Activated gamma-delta T cell treated with Interleukin-2 at 50 U/mL for 16 hours (primary cell): ENCODE measurements at places on chromosomes 3 and 15.

DNA sequence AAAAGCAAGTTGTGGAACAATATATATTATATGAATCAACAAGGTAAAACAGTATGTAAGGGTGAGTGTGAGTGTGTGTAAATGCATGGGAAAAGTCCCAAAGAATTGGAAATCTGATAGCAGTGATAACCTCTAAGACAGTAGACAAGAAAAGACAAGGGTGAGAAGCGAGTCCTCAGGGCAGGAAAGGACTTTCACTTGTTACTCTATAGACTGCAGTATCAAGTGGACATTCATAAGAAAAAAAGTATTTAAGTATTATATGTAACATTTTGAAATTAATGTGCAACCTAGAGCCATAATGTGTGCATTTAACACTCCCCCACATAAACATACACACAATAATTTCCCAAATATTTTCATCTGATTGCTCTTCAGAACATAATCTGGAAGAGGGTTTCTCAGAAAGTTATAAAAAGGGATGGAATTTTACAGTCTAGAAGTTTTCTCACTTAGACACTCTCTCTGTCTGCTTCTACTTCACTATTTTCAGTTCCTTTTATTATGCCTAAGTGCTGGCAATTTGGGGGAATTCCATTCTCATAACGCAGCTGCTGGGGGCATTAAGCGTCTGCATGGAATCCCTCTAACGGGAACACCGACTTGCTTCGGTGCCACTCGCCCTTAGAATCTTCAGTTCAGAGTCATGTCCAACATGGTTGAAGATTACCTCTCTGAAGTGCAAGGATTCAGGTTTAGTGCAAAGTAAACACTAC lies 50.0 kb upstream of the CDIN1 start:
- no peak for DNase-seq

GRCh38 chr3:193947596-193947995 lies 188.4 kb upstream of the HES1 start:
- DNase-seq, result no peak

- no peak for DNase-seq
These were observed 43.9 kb downstream of the SH3BP5 start for GRCh38 chr3:15288331-15289035.

- DNase-seq, result no peak
These were observed 2.5 kb downstream of the AMOTL2 start for GRCh38 chr3:134371542-134372324.

GRCh38 chr3:69541711-69542088 lies 155.8 kb upstream of the FRMD4B start:
- DNase-seq, result no peak

DNA sequence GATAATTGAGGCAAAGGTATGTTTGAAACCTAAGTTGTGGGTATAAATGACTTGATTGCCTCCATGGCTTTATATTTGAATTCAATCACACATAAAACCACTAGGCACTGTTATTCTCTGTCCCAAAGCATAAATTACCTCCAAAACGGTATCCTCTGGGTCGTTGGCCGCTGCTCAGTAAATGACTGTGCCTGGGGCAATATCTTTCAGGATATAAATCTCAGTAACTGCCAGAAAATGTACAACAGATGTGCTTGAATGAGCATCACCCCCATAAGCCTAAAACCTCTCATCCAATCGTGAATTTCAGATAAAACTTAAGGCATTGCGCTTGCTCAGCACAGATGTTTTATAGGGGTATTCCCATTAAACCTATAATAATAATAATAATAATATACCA lies 19.0 kb upstream of the C3orf49 start:
- DNase-seq, result no peak

- DNase-seq, result no peak
These were observed 29.6 kb upstream of the CSTA start for GRCh38 chr3:122295266-122296062.

DNA sequence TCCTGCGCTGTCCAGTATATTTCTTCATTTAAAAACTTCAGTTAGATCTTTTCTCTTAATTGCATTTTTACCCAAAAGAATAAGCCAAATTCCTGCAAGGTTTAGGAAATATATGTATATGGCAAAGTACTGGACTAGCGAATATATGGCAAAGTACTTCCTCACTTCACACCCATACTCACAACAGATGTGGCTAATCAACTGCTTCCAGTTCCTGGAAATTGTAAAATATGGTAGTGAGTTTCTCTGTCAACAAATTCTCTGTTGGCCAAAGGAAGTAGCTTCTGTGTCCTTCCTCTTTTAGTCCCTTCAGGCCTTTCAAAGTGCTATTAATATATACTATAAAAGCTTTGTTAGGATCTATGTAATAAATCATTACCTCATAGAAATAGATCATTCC lies 22.0 kb downstream of the GPR15 start:
- DNase-seq, result no peak

- DNase-seq, result no peak
These were observed 96.2 kb upstream of the ARHGEF26 start for GRCh38 chr3:154025007-154025406.

- no peak for DNase-seq
These were observed 120.6 kb downstream of the CPNE4 start for GRCh38 chr3:131914090-131914691.

DNA sequence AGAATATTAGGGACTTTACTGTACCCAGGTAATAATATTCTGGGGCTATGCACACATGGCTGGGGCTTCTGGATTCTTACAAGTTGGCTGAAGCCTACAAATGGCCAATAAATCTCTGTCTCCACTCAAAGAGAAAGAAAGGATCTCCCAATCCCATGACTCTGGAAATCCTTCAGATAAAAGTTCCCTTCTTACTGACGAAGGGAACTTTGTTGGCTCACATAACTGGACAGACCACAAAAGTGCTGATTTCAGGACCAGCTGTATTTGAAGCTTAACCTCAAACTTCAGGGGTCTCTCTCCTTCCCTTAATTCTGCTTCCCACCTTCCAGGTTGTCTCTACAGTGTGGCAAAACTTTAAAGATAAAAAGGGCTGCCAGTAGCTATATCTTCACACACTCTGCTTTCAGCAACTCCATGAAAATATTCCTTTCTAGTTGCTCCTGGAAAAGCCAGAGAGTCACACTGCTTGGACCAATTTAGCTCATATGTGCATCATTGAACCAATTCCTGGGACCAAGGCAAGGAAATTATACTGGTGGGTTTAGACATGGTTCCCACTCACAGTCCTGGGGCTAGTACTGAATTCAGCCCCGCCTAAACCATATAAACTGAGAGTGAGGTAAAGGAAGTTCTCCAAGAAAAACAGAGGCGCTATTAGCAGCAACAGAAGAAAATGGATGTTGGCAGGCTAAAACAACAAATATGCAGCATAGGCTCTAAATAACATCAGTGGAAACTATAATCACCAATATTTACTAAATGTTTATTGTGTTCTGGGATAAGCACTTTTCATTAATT lies 290.0 kb upstream of the GADL1 start:
- DNase-seq, result no peak

DNA sequence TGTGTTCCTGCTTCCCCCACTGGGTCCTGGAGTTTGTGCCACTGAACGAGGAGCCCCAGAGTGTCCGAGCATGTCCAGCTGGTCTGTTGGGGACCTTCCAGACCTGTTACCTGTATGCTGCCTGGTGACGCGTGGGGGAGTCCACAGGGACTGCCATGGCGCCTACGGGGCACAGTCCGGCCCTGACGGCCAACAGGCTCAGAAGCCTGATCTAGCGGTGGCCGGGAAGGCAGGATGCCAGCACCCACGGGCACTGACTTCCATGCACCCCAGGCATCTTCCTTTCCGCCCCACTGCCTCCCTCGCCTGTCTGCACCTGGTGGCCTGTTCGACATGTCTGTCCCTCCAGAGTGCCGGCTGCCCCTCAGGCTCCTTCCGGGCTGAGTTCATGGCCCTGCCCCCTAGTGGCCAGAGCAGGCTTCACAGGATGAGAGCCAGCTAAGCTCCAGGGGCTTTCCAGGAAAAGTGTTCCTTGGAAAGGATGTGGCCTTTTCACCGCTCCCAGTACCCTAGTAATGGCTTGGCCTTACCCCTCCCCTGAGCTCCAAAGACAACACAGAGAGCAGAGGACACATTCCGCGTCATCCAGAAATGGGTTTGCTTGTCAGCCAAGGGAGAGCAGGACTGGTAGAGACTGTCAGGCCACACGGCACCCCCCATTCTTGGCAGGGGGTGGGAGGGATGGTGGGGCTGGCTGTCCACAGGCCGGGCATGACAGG lies 35.7 kb downstream of the NGRN start:
- peak; percentile 56 for DNase-seq

DNA sequence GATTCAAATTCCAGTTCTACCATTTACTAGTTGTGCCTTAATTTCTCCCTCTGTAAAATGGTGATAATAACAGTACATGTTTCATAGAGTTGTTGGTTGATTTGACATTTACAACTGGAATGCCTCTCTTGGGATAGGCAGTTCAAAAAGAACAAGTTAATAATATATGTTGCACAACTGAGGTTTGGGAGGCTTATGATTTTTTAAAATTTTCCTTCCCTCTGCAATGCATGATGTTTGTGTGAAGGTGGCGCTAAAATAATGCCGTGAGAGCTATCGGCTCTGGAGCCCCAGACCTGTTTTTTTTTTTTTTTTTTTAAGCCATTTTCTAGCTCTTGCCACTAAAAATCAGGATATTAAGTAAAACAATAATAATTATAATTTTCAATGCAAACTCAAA lies 18.6 kb downstream of the DNAJB11 start:
- DNase-seq, result no peak

DNA sequence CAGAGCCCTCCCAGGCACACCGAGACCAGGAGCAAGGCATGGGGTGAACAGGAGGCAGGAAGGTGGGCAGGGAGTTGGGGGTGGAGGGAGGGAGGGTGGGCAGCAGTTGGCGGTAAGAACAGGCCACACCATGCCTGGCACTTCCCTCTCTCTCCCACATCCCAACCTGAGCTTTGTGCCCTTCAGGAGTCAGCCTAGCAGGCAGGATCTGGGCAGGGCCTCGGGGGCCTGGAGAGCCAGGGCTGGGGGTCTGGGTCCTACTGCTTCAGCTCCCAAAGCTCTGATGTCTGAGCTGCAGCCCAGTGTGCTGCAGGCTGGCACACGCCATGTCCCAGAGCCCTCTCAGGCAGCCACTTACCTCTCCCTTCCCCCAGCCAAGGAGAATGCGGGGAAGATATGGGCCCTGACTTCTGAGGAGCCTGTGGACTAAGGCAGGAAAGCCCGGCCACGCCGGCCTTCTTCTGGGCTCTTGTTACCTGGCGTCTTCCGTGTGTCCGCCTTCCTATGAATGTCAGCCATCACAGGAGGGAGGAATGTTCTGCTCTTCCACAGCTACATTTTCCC lies 2.9 kb upstream of the MYL3 start:
- DNase-seq, result no peak

DNA sequence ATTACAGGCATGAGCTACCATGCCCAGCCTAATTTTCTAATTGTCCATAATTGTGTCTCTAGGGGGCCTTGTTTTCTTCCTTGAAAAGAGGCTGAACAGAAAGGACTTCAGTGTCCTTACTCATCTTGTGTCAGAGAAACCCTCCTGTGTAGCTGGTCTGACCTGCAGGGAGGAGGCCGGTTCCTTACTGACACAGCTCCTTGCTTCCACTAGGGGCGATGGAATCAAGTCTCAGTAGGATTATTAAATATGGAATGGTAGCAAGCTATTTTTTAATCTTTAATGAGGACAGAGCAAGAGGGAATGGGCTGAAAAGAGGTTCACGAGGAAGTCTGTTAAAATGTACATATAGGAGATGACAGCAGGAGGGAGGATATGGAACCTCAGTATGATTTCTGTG lies 8.6 kb downstream of the LPCAT4 start:
- no peak for DNase-seq

DNA sequence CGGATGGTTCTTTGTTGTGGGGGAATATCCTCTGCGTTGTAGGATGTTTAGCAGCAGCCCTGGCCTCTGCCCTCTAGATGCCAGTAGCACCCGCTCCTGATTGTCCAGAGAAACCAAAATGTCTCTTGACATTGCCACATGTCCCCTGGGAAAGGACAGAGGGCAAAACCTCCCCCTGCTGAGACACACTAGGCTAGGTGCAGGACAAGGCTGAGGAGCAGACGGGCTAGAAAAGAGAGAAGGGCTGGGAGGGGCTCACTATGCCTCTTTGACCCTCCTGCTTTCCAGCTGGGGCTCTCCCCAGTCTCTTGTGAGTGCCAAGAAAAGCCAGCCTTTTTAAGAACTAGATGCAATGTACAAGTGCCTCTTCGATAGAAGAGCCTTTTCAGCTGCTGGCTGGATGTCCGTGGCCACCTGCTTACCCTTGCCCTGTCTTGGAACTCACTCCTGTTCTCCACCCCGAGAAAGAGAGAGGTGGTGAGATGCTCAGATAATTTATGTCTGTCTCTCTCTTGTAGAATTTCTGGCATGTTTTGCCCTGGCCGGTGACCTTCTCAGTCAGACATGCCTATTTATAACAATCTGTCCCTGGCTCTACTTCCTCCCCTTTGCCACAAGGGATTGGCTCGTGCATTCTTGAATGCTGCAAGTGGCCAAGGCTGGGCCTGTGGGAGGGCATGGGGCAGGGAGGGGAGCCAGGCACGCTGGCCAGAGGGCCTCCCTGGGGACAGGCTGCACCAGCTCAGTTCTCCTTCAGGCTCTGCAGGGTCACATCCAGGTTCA lies 142.6 kb downstream of the RPLP1 start:
- DNase-seq, result no peak

- DNase-seq, result no peak
These were observed 2.5 kb upstream of the CHD2 start for GRCh38 chr15:92897620-92898019.

GRCh38 chr3:179921500-179921899 lies 115.2 kb downstream of the PEX5L start:
- DNase-seq, result no peak

DNA sequence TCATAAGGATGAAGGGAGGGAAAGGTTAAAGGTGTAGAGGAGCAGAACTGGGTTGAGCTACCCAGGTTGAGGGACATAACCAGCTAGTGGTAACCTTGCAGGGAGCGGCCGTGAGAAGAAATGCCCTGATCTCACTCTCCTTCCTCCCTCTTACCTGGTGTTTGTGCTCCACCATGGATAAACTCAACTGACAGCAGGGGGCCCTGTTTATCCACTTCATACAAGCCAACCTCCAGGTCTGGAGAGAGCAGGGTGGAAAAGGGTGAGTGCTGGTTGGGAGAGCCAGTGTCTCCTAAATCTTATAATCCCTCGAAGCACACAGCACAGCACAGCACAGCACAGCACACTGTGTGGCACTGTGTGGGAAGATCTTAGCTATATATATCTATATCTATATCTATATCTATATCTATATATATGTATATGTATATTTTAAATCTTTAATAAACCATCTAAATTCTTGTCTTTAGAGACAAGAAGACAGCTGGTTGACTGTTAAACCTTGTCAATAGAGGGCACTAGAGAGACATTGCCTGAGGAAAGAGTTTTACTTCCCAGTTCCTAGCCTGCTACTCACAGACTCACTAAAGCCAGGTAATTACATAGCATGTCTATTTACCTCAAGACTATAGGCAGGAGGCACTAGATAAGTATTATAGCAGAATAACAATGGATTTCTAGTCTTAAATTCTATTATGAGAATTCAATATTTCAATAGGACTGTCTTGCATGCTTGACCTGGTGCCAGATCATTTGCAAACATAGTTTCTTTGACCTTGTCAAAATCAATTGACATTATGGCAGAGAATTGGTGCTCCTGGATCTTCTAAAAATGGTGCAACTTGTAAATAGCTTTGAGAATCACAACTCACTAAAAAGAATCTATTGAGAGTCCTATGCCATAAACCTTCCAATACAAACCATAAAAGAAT lies 21.7 kb upstream of the FMN1 start:
- DNase-seq, result no peak
